GM13976 (cell line): ENCODE measurements at places on chromosomes 1 and 21.

DNA sequence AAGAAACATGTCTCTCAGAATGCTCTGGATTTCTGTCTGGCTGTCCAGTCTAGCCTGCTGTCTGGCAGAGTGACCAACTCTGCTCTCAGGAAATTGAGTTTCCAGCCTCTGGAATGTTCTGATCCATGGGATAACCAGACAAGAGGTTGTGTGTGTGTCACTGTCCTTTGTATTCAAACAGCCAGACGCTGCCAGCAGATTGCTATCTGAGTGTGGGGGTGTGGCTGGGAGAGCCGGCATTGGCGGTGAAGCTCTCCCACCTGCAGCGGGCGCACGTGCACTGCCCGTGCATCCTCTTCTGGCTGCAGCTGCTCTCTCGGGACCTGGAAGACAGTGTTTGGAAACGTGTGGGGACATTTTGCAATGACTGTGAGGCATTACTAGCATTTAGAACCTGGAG lies 26.1 kb downstream of the PKP1 start:
- peak; percentile 48 for DNase-seq

GRCh38 chr1:32249831-32250525 lies 1.1 kb upstream of the LCK start:
- DNase-seq, result peak; percentile 88

- DNase-seq, result peak; percentile 26
Observed at GRCh38 chr1:185733818-185734735, at the start of gene HMCN1. Gene HMCN1, plus strand, starts transcription at chr1:185734391. Its CDS starts 389 bp downstream, at chr1:185734780.

- DNase-seq, result no peak
Observed at GRCh38 chr1:13766592-13767564, 66.9 kb downstream of the PRDM2 start.

DNA sequence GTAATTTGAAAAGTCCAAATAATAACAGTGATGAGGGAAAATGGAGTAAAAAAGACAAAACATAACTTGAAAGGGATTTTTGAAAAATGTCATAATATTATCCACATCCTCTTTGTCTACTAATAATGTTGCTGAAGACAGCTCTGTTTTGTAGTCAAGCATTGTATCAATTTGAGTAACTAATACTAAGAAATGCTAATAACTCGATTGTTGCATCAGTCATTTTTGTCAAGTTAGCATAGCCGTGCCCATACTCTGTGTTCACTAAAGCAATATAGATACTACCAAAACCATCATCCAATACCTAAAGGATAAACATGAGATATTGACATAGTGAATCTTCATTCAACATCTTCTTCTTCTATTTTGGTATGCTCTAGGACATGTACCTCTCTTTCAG lies 17.3 kb downstream of the PDC start:
- DNase-seq, result no peak

DNA sequence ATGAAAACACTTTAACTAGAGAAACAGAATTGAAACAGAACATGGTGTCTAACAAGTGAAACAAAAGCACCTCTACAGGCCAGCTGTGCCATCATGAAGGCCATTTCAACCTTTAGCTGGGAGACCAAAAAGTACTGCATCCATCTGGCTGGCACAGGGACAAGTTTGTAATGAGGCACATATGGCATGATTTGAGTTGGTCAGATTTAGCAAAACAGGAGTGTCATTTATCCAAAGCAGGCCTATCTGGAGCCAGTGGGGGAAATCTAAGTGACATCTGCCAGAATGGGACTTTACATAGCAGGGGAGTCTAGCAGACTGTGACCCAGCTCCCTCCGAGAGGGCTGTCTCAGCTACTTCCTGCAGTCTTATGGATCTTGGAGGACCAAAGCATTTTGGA lies 51.9 kb downstream of the DNTTIP2 start:
- DNase-seq, result no peak

DNA sequence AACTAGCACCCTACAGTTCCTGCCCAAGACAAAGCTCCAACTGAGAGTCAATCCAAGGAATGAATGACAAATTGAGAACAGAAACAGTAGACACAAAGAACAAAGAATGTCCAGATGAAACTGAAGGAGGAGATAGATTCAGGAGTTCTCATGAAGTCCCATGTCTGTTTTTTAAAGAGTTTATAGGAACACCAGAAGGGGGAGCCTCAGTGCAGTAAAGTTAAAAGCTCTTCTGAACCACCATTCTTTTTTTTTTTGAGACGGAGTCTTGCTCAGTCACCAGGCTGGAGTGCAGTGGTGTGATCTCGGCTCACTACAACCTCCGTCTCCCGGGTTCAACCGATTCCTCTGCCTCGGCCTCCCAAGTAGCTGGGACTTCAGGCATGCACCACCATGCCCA lies 323.6 kb downstream of the MRPL39 start:
- DNase-seq, result peak; percentile 2
